Stimulated activated memory B cell treated with anti-CD40 and anti-IgM and Interleukin-4, amounts not matched to agents 10 μg/mL and 1 μg/mL and 100 μg/mL, for 72 hours (primary cell): ENCODE measurements at places on chromosomes 3 and 15.

GRCh38 chr3:143810166-143810952, 37.9 kb downstream of the SLC9A9 start:
- ATAC-seq = no peak

DNA sequence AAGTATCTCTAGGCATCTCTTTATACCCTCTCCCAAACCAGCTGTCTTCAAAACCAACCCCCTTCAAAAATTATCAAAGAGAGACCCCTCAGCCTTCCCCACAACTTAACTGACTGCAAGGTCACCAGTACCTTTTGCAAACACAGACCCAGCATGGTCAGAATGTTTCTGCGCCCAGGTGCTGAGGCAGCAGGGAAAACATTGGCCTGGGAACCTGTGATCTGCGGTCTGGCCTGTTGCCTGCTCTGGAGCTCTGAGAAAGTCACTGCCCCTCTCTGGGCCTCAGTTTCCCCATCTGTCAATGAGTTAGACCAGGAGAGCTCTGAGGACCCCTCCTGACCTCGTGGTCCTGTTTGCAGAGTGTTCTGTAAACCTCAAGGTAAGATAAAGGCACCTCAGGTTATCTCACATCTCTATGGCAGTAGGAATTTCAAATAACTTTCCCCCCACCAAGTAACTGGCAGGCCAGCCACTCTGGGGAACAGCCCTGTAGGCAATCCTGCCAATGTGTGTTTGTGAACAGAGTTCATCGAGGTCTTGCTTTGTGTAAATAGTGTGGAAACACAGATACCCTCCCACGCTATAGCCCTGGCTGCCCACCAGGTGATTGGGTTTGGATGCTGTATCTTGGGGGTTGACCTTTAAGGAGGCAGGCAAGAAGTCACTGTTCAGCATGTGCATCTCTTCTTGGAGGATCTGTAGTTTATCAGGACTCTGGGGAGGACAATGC, 50.0 kb upstream of the SMAD6 start:
- no peak for ATAC-seq

DNA sequence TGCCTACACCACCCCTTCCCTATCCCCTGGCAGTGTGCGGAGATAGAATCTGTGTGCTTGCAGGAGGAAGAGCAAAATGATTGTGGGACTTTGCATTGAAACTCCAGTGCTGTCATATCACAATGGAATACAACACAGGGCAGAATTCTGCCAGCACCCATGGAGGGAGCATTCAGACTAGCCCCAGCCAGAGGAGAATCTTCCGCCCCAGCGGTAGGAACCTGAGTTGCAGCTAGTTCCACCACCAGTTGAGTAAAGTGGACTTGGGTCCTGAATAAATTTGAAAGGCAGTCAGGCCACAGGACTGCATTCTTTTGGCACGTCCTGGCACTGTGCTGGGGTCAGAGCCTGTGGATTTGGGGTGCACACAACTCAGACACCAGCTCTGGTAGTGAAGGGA, 27.5 kb downstream of the NCBP2 start:
- ATAC-seq = no peak

DNA sequence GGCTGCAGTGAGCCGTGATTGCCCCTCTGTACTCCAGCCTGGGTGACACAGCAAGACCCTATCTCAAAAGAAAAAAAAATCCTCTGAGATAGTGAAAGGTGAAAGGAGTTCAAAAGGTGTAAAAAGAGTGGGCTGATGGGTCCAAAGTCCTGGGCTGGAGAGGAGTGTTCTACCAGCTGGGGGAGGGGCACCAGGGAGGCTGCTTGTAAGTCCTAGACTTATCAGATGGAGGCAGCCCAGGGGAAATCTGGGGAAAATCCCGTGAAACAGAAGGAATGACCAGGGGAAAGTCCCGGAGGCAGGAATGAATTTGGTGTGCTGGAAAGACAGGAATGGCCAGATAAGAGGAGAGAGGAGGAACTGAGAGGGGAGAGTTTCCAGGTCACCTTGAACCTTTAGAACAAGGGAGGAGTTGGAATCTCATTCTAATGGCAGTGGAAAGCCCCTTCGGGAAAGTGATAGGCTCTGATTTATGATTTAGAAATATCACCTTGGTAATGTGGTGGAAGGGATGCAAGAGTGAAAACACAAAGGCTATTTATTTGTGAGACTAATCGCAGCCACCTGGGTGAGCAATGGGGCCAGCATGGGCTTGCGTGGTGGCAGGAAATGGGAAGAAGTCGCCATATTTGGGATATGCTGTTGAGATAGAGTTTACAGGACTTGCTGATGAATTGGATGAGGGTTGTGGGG, 23.4 kb upstream of the PPP4R2 start:
- no peak for ATAC-seq

GRCh38 chr3:174846055-174846454, 13.1 kb upstream of the NAALADL2 start:
- no peak for ATAC-seq

- ATAC-seq = no peak
These were observed 22.1 kb downstream of the NCK1 start for GRCh38 chr3:136883967-136884720.

- ATAC-seq = no peak
These were observed 2.4 kb upstream of the C3orf20 start for GRCh38 chr3:14672588-14672987.

DNA sequence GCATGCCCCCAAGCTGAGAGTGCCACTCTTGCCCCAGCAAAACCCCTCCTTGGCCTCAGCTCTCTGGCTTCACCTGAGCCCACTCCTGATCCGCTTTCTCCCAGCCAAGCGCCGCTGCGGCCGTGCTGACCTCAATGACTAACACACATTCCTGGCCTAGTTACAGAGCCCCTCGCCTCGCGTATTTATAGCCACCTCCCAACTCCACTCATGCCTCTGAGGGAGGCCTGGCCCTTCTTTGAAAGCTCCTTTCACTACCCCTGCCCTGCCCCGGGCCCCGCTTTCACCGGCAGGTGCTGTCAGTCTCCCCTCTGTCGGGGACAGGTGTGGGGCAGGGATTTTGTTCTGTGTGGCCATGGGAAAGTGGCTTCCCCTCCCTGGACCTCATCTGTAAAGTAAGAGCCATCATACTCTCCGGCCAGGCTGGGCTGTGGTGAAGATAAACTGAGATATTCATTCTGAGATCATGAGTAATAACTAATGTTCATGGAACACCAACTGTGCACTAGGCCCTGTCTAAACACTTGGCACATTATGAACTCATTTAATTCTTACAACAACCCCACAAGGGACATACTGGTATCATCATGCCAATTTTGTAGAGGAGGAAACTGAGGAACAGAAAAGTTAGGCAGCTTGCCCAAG, 13.2 kb upstream of the ATP2B2 start:
- no peak for ATAC-seq

GRCh38 chr15:40684381-40684780, 10.6 kb upstream of the RAD51 start:
- no peak for ATAC-seq
